ENCODE measurements at places on chromosomes 16 and 17.

DNA sequence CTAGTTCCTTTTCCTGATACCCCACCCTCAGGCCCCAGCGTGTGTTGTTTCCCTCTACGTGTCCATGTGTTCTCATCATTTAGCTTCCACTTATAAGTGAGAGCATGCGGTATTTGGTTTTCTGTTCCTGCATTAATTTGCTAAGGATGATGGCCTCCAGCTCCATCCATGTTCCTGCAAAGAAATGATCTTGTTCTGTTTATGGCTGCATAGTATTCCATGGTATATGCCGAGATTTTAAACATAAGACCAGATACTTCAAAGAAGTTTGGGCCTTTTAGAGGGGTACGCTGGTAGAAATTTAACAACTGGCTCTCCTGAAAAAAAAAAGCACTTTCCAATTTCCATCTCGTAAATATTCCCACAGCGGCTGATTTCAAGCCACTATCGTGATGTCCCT lies 59.8 kb downstream of the IRF8 start:
- DNase-seq: no peak

GRCh38 chr17:57255776-57256681 lies at the start of gene MSI2:
Gene MSI2 (plus strand): TSS chr17:57256523. CDS start chr17:57256743, 220 bp downstream.
- peak; percentile 65 for DNase-seq

DNA sequence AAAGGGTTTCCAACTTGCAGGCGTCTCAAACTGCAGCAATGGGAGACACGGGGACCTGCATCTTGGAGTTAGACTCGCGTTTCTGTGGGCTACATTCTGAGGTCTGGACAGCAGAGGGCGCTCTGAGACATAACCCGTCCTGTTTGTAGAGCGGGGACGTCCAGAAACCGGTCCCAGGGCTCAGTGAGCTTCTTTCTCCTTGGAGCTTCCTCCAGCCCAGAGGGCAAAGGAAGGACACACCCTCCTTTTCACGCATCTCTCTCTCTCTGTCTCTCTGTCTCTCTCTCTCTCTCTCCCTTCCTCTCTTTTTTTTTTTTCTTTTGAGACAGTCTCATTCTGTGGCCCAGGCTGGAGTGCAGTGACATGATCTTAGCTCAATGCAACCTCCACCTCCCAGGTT lies 19.8 kb downstream of the COX4I1 start:
- peak; percentile 72 for DNase-seq

DNA sequence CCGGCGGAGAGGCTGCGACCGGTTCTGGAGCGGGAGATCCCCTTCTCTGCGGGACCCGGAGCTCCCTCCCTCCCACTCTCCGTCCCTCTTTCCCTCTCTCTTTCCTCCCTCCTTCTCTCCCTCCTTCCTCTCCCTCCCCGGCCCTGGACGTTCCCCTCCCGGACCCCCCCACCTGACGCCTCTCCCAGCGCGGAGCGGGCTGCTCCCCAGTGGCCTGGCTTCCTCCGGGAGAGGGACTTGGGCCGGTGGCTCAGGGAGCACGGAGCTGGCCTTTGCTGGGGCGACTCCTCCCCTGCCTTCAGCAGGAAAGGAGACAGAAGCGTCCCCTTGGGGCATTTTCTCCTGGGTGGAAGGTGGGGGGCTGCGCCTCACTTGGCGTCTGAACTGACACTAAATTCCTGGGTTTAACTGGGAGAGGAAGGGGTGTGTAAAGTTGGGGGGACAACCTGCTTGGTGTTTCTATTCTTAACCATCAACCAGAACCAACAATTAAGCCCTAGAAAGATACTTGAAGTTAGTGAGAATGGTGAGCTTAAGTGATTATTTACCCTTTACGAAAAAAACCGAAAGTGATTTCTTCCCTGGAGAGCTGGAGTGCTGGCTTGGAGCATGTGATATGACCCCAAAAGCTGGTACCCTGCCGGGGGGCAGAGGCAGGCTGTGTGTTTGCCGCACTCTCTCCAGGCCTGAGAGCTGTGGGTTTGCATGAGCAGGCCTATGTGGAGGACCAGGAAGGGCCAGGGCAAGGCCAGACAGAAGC lies 775 bp downstream of the SPIRE2 start:
- DNase-seq: no peak

DNA sequence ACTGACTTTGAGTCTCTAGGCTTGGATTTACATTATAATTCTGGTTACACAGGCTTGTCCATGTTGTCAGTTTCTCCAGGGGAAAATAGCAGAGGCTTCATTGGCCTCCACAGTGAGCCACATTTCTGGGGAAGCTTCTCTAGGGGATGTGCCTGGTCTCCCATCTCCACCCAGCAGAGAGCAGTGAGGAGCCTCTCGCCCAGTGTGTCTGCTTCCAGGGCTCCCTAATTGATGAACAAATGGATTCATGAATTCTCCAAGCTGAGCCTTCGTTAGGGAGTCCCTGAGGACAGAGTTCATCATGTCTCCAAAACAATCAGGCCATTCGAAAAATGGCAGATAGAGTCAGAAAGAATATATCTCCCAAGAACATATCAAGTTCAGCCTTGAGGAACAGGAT lies 162.4 kb upstream of the TOX3 start:
- DNase-seq: no peak

DNA sequence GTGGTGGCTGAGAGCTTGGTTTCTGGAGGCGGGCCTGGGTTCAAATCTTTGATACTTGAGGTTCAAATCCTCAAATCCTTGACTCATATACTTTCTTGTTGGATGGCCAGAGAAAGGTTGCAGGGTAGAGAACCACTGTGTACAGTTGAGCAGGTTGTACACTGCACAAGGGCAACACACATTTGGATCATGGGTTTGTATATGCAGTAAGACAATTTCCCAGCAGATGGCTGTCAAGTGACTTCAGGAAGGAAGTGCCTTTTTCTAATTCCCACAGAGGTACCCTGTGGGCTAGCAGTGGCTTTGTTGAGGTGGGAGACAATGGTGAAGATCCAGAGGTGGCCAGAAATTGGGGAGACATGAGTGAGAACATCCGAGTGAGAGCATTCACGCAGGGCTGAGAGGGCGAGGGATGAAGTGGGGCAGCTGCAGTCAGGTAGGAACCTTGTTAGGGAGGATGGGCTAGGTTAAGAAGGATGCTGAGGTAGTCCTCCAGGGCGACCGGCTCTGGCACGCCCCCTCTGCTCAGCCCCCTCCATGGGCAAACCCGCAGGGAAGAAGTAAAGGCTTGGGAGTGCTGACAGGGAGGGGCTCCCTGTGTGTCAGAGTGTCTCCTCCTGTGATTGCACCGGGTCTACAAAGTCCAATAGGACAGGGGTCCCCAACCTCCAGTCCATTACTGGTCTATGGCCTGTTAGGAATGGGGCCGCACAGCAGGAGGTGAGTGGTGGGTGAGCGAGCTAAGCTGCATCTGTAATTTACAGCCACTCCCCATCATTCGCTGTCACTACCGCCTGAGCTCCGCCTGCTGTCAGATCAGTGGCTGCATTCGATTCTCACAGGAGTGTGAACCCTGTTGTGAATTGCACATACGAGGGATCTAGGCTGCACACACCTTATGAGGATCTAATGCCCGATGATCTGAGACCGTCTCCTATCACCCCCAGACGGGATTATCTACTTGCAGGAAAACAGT lies 2.7 kb downstream of the C16orf89 start:
- no peak for DNase-seq

DNA sequence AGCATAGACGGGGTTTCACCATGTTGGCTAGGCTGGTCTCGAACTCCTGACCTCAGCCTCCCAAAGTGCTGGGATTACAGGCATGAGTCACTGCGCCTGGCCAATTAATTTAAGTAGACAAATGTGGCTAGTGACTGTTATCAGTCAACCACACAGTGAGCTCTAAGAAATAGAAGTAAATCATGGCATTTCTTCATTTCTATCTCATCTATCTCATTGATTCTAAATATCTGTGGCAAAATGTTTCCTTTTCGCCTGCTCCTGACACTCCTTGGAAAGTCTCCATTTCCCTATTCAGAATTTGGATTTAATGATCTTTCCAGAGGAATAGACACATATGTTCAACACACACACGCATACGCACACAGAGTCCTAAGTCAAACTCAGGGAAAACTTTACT lies 81.3 kb downstream of the HIC1 start:
- no peak for DNase-seq

GRCh38 chr16:7420079-7420478 lies 87.4 kb downstream of the RBFOX1 start:
- DNase-seq: no peak

GRCh38 chr16:84460406-84461028 lies 43.9 kb downstream of the MEAK7 start:
- DNase-seq: no peak

- no peak for DNase-seq
Measured at GRCh38 chr16:14211856-14212543, 140.9 kb downstream of the MRTFB start.

DNA sequence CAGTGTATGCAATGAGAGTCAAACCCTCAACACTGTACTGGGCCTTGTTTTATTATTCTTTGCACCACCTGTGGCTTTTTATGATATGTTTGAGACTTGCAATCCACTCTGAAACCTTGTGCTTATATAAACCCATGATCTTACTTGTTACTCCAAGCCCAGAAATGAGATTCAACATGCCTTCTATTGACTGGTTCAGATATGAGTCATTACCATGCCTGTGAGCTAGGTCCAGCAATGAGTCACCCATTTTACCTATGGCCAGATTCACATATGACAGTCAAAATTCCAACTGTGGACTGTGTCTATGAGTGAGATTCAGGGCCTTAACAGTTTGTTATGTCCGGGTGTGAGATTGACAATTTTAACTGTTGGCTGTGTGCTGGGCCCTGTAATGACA lies 1846.1 kb downstream of the TP53TG3F start:
- no peak for DNase-seq

GRCh38 chr17:31491376-31492131 lies 100.1 kb downstream of the RAB11FIP4 start:
- DNase-seq: peak; percentile 60

DNA sequence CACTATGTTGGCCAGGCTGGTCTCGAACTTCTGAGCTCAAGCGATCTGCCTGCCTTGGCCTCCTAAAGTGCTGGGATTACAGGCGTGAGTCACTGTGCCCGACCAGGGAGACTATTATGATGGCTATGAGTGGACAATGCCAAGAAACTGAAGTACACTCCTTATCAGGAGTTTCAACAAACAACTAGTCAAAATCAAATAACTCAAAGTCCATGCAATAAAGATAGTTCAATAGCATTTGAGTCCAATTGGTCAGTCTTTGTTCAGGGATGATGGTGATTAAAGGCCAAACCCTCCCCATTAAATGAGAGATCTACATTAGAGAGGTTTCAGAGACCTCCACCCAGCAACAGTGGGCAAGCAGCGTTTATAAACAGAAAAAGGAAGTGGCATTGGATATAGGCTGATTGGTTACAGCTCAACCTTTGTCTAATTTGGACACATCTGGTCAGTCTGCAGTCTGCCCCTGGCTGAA lies 8.0 kb downstream of the CHST5 start:
- no peak for DNase-seq

- DNase-seq: peak; percentile 30
Measured at GRCh38 chr17:82106688-82107305, 8.8 kb upstream of the FASN start.

DNA sequence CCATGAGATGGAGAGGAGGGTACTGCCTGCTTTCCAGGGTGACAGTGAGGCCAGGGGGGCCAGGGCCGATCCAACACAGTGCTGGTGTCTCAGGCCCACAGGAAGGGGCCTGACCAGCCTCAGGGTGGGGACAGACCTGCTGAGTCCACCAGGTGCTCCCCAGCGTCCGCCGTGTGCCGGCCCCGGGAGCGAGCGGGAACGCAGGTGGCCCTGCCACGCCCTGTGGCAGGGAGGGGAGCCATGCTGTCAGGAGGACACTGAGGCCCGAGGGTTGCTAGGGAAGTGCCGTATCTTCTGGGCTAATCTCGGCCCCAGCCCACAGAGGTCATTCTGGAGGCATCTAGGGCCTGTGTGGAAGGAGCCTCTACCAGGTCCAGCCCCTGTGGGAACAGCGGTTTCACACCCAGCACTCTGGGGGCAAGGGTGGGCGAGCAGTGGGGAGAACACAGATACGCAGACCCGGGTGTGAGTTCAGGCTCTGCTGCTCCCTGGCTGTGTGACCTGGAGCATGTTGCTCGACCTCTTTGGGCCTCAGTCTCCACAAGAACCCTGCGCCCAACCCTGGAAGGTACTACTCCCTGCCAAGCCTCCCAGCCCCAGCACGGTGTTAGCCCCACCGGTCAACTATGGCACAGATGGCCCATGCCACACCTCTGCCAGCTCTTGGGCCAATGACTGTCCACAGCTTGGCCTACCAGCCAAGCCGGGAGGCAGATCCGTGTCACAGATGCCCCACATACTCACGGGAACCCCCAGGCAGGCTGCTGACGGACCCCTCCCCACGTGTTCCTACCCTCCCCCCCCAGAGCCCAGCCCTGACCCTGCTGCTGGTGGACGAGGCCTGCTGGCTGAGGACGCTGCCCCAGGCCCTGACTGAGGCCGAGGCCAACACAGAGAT lies 43.9 kb upstream of the ZC3H18 start:
- DNase-seq: no peak

- no peak for DNase-seq
Measured at GRCh38 chr17:17557796-17558195, 33.7 kb downstream of the PEMT start.

DNA sequence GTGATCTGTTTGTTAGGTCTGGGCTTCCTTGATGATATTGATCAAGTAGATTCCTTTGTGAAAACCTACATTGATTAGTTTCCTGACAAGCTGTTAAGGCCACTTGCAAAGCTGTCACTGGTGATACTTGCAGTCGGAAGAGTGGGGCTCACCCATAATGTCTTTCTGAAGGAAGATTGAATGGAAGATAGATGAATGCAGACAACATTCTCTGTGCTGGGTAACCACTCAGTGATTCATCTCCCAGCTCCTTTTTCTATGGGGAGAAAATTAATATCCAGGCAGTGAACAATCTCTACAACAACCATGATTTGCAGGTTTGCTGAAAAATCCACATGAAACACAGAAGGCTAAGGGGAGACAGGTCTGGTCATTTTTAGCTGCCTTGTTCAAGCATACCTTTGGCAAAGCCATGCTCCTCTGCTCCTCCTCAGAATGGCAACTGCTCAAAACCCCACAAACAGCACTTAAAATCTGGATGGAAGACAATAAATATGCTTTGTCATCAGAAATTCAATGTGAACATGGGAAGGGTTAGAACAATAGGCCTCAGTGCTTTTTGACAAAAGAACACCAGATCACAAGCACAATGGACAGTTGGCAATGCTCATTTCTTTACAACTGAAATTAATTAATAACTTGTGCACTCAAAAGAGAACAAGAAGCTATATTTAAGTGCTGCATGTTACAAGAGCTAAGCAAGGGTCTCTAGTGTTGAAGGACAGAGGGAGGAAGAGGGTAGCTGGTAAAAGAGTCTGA lies 495.4 kb downstream of the TOX3 start:
- no peak for DNase-seq

- DNase-seq: no peak
Measured at GRCh38 chr17:36545077-36545464, 352 bp downstream of the GGNBP2 start.

DNA sequence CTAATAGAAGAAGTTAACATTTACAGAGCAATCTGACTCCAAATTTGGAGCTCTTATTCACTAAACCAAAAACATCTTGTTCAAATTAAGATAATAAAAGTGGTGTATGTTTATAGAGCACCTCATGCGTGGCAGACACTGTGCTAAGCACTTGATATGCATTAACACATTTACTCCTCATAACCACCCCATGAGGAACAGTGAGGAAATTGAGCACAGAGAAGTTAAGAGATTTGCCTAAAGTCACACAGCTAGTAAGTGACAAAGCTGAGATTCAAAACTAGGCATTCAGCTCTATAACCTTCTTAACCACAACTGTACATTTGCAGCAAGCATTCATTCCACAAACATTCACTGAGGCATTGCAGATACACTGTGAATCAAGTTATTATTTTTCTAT lies 94.0 kb downstream of the VAT1L start:
- DNase-seq: no peak

All from GM19239 (cell line).